Skeletal muscle cell (primary cell): ENCODE measurements at places on chromosomes 5 and 9.

DNA sequence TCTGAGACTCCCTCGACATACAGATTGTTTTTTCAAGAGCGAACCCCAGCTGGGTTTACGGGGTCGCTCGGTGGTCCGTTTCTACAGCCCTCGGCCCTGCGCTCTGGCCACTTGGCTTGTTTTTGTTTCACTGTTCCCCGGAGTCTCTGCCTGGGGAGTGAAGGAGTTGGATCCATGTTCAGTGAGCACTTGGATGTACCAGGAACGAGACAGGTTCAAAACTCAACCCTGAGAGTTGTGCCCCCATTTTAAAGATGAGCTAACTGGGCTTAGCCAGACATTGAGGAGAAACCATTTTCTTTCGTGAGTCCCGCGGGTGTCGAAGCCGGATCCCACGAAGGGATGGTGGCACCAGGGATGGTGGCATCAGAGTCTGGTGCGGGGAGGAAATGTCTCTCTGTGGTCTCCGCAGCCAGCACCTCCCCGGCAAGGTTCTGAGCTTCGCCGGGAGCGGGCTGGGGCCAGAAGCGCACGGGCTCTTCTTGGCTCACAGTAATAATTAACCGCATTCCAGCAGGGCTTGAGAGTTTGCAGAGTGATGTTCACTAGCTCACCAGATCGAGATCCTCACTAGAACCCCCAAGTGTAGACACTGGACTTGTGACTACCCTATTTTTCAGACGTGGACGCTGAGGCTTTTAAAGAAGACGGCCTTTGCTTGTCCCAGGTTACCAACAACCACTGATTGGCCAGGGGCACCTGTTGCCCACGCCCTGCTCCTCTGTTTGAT is 1.0 kb downstream of the MSX2 start:
- no peak for DNase-seq

DNA sequence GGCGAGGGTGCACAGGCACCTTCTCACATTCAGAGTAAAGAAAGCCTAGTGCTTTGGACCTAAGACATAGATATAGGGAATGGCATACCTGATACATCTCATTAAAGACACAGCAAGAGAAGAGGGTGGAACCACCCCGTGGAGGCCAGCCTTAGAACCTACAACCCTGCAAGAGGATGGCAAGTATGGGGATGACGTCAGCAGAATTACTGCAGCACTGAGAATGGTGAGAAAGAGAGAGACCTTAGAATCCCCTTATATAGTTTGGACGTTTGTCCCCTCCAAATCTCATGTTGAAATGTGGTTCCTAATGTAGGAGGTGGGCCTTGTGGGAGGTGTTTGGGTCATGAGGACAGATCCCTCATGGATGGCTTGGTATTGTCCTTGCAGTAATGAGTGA is 28.2 kb upstream of the ADCY2 start:
- no peak for DNase-seq

DNA sequence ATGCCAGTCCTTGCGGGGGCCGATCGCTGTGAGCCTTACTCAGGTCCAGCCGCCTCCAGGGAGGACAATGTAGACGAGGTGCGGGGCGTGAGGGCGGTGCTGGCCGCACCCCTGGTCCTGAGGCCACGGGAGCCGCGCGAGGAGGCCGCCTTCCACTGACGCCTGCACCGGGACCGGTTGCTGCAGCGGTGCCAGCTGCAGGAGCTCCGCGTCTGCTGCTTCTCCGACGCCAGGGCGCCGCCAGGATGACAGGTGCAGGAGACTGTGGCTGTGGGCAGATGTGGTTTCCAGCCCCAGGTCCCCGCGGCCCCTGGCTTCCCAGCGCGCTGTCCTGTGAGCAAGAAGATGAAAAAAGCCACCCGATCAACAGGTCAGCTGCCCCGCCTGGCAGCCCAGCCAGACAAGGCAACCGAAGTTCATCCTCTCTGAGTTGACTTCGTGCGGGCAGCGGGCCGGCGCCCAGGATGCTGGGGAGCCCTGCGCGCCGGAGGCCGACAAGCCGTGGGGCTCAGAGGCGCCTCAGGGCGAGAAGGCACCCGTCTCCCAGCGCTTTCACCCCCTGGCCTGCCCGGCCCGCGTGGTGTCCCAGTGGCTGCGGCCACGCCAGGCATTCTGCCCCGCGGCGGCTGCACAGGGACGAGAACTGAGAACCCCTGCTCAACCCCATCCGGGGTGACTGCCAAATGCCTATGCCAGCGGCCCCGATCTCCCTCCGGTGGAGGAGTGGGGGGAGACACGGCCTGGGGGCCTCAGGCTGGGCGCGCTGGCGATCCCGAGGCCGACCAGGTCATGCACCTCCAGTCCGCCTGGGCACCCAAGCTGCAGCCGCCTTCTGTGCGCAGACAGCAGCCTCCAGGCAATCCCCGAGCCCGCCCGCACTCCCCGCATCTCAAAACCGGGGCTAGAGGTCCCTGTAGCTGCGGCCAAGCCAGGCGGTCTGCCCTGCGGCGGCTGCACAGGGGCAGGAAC is 43.4 kb upstream of the BICD2 start:
- no peak for DNase-seq

- DNase-seq = peak; percentile 31
Observed at GRCh38 chr9:112819635-112820496, 69.3 kb downstream of the SNX30 start.

DNA sequence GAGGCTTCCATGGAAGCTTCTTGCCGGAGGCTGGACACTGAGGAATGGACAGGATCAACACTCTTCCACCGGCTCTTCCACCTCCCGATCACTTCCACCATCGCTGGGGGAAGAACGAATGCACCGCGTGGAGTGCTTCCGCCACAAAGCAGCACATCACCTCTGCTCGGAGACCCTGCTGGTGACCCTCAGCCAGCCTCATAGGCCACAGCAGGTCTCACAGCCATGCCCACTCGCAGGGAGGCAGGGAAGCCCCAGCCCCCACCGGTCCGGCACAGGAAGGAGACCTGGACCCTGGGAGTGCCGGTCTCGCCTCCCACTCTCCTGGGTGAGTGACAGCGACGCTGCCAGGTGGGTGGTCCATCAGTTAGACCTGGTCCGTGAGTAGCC is 4.7 kb downstream of the MRPL36 start:
- no peak for DNase-seq

GRCh38 chr5:60340965-60341471 is 358.9 kb downstream of the DEPDC1B start:
- DNase-seq = no peak

DNA sequence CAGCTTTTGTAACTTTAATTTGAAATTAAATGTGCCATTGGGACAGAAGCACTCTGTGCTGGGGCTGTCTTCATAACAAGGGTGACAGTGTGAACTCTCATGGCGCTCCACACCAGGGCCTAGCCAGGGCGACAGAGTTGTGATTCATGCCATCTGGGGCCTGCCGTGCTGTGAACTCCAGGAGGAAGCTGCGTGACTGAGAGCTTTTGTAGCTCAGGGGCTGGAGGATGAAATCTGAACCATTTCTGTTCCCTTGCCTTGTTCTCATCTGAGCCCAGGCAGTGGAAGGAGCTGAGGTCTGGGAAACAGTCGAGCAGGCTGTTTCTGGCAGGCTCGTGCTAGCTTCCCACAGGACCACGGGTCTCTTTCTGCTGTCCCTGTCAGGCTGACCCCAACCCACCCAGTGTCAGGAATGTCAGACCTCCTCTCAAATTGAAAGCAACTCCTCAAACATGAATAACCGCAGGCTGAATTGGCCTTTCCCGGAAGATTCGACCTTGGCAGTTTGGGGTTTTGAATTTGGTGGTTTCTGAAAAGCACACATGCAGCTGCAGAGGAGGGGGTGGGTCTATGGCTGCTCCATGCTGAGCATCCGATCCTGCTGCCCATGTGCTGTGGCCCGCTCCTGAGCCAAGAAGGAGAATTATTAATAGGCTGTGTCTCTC is 69.2 kb upstream of the RPS23 start:
- DNase-seq = peak; percentile 83

GRCh38 chr9:132042324-132042723 is 37.3 kb downstream of the MED27 start:
- DNase-seq = peak; percentile 92

DNA sequence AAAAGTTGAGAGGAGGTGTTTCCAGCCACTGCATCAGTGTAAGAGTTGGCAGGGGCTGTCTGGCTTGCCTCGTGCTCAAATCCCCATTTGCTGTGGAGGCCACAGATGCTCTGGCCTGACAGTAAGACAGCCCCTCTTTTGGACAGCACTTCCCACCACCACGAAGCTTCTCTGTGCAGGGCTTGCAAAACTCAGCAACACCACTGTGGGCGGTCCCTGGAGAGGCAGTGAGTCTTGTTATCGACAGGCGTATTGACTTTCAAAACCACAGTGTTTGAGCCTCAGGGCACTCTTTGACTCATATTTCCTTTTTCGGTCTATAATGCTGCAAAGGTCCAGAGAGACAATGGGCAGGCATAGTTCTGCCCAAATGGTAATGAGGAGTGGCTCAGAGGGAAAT is 539.5 kb downstream of the EBF1 start:
- peak; percentile 84 for DNase-seq

DNA sequence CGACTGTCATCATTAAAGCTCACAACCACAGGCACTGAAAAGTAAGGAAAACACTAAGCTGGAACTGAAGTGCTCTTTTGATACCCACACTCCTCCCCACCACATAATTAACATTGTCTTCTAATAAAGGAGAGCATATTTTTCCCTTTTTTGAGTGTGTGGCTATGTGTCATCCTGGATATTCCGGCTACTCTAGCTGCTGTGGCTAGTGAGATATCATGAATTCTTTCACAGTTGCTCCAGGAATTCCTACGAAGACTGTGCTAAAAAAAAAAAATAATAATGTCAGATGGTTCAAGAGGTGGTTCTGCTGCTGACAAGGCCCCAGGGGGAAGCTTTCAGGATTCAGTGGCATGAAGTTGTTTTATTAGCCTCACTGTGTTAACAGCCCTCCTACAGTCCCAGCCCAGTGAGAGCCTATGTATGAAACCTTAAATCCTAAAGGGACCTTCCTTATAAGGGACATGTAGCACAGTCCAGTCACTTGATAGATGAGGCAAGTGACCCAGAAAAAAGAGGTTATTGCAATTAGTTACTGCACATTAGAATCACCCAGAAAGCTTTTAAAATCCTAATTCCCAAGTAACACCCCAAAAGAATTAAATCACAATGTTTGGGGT is 46.6 kb downstream of the TMEM252 start:
- DNase-seq = no peak

DNA sequence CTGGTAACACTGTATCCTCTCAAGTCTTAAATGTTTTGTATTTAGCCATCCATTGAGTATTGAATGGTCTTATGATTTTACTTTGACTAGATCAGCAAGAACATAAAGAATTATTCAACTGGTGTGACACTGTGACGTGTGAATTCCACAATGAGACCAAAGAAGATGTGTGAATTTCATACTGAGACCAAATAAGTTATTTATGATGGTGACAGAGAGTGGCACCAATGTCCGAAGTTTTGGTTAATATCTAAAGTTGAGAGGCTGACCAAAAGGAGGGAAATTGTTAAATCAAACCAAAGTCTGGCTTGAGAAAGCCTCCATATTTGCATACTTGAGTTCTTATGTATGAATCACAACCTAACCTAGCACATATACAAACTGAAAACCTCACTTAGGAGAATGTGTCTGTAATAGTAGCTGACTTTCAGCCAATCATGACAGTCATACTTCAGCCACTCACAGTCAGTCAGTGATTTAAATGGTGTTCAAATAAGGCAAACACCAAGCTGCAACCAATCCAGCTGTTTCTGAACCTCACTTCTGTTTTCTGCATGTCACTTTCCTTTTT is 31.5 kb upstream of the FAM170A start:
- DNase-seq = no peak

DNA sequence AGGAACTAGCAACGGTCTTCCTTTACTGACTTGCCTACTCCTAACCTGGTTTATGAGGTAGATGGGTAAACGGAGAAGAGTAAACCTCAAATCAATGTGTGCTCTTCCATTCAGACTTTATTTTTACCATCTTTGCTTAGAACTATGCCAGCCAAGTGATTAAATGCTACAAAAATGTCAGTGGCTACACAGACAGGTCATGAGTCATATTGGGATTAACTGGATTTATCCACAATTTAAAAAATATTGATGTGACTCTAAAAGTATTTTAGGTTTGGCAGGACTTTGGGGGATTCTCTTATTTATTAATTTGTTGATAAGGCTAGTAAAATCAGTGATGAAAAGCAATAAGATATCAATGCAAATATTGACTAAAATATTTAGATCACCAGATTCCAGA is 275.0 kb downstream of the PLK2 start:
- DNase-seq = no peak

- DNase-seq = no peak
Observed at GRCh38 chr9:18793122-18793521, 239.9 kb downstream of the SAXO1 start.

DNA sequence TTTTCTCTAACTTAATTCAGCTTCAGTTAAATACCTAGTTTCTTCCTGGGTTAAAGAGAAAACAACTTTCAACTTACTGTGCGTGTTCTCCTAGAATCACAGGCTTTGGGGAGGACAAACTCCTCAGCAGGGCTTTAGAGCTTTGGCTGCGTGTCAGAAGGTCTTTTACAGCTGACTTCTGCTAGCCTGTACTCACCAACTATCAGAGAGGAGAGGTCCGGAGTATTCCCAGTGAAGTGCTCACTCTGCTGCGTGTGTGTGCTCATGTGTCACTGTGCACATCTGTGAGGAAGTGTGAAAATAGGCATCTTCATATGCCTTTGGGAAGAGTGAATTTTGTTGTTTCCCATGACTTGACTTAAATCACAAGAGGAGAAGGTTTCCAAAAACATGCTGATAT is 423.2 kb upstream of the SGCD start:
- no peak for DNase-seq

- no peak for DNase-seq
Observed at GRCh38 chr9:70101265-70101664, 57.6 kb downstream of the MAMDC2 start.

GRCh38 chr5:150079909-150080461 is 6.4 kb downstream of the CSF1R start:
- DNase-seq = no peak

DNA sequence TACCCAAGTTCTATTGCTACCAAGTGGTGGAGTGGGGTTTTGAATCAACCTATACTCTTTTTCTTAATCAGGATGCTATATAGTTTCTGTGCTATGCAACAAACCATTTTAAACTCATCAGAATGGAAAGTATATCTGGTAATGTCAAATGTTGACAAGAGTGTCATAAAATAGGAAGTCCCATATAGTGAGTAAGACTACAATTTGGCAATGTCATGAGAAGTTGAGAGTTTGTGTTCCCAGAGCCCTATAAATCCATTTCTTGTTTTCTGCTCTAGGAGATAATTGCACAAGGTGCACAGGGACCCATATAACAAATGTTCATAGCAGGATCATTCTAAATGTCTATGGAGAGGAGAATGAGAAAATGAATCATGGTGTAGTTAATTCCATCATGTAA is 109.8 kb upstream of the TXNDC8 start:
- DNase-seq = no peak

DNA sequence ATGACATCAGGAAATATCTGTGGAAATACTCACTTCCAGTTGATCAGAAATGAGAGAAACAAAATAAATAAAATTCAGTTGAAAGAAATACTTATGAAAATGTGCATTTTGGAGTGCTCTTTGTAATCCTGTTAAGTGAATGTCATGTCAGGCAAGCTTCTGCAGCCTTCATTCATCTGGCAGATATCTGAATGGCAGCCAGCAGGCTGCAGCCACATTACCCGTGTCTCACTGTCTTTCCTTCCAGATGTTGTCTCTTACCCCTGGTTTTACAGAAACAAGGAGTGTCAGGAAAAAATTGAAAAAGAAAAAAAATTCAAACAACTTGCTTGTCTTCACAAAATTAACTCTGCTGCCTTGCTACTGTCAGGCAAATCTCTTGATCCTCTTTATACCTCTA is 445.0 kb upstream of the RIOK2 start:
- DNase-seq = no peak
